Hematopoietic multipotent progenitor cell (in vitro differentiated cells): ENCODE measurements at places on chromosomes 16 and 17. TPM values are rescaled to one million over a fixed set of nuclear protein-coding genes. Genes with fewer than 3 reads are reported as not detected.

DNA sequence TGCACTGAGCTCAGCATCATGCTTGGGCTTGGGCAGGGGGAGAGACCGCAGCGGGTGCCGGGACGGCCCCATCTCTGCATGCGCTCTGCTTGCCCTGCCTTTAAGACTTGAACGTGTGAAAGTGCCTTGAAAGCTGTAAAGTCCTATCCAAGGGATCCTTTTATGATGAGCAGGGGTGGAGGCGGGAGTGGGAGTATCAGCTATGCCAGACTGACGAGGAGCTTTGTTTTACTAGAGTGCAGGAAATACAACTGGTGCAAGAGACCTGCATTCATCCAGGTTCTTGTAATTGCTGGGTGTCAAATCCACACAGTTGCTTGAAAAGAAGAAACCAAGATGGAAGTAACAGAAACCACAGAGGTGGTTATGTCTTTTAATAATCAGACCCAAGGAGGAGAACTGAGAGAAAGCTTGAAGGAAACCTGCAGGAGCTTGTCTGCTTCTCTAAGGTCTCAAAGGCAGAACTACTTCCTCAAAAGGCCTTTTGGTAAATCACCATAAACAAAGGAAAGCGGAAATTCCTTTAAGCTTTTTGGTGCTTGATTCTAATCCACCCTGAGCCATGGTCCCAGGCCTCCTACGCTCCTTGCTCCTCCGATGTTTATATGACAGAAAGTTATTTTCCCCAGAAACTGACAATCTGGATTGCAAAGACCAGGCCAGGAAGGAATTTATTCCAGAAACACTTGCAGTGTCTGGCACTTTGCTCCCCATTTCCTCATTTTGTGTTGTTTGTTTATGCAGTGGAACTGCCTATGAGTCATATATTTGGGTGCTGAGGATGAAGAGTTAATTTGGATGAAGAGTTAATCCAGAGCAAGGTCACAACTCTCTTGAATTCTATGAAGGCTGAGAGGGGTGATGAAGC is 51.3 kb upstream of the FBXO47 start:
- no peak for DNase-seq

GRCh38 chr16:89723279-89724250 is 2.2 kb downstream of the ZNF276 start:
- DNase-seq: no peak

- DNase-seq: no peak
Measured at GRCh38 chr16:79045191-79045590, 555.3 kb downstream of the MAF start.

DNA sequence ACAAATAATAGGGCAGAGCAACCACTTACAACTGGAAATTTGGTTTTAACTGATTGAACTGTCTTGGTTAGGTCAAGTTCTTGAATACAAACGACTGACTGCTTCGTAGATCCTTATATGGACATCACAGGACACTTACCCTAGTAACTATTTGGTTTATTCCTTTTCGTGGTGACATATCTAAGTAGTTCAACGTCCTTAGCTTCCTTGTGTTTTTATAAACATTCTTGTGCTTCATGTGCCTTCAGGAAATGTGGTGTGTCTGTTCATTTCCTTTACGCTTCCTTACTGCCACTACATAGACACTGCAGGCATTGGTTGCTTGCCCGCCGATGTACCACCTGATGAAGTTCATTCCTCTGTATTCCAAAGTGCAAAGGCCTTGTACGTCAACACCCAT is 59.3 kb downstream of the USP10 start:
- peak; percentile 71 for DNase-seq

- DNase-seq: no peak
Measured at GRCh38 chr16:87628940-87629339, 26.6 kb downstream of the JPH3 start.

DNA sequence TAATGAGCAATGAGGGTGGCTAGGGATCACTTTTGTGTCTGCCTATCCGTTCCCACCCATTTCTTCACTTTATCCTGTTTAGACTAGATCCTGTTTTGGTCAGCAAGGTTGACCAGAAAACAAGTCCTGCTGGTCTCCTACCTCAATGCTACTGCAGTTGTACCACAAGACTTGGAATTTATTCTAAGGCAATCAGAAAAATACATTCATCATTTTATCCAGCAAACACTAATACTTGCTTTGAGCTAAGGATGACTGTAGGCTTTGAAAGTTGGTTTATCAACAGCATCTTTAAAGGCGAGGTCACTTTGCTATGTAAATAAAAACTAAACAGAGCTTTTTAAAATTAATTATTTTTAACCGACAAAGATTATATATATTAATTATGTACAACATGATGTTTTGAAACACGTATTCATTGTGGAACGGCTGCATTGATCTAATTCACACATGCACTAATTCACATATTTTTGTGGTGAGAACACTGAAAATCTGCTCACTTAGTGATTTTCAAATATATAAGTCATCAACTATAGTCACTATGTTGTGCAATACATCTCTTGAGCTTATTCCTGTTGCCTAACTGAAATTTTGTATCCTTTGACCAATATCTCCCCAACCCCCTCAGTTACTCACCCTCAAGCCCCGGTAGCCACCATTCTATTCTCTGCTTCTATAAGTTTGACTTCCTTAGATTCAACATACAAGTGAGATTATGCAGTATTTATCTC is 125.9 kb upstream of the HS3ST3A1 start:
- no peak for DNase-seq

DNA sequence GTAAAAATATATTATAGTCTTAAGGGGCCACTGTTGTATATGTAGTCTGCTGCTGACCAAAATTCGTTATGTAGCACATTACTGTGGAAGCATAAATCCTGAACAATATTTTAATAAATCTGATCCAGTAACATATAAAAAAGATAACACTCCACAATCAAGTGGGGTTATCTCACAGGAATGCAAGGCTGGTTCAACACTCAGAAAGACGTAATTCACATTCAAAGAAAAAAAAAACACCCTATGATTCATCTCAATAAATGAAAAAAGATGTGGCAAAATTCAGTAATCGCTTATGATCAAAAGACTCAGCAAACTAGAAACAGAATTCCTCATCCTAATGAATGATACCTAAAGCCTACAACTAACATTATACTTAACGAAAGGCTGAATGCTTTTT is 47.8 kb downstream of the CREBBP start:
- DNase-seq: no peak

GRCh38 chr16:48887646-48888210 is 277.7 kb upstream of the N4BP1 start:
- no peak for DNase-seq

DNA sequence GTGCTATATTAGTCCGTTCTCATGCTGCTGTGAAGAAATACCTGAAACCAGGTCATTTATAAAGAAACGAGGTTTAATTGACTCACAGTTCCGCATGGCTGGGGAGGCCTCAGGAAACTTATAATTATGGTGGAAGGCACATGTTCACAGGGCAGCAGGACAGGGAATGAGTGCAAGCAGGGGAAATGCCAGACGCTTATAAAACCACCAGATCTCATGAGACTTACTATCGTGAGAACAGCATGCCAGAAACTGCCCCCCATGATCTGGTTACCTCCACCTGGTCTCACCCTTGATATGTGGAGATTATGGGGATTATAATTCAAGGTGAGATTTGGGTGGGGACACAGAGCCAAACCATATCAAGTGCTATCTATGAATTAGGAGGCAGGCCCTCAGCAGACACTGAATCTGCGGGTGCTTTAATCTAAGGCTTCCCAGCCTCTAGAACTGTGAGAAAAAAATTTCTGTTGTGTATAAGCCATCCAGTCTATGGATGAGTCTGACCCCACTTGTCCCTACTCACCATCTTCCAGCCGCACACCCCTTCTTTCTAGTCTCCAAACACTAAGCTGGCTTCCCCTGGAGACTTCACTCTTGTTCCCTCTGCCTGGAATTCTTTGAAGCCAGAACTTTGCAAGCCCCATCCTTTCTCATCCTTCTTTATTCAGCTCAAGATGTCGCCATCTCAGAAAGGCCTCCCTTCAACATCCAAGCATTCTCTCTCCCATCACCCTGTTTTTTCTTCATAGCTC is 772 bp upstream of the NUP93 start:
- no peak for DNase-seq

The IRF8 gene
- 19.7 TPM for total RNA-seq

The GNAO1 gene
- under 0.01 TPM for total RNA-seq

The C1QL1 gene
- total RNA-seq: not detected
